ENCODE measurements at places on chromosomes 11 and 22.

DNA sequence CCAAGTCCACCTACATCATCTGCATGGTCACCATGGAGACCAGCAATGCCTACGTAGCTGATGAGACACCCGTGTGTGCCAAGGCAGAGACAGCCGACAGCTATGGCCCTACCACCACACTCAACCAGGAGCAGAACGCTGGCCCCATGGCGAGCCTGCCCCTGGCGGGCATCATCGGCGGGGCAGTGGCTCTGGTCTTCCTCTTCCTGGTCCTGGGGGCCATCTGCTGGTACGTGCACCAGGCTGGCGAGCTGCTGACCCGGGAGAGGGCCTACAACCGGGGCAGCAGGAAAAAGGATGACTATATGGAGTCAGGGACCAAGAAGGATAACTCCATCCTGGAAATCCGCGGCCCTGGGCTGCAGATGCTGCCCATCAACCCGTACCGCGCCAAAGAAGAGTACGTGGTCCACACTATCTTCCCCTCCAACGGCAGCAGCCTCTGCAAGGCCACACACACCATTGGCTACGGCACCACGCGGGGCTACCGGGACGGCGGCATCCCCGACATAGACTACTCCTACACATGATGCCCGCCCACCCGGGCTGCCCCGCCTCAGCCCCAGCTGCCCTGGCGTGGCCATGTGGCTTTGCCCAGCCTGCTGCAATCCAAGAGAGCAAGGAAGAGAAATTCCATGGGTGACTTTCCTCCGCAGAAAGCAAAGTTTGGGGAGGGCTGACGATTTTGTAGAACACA lies 48.0 kb downstream of the MACROD1 start:
- peaks cover 3% of the 10 kb centered on the region for H3K27me3 ChIP-seq
- DNase-seq = no peak
- H3K27ac ChIP-seq = no peak overlapping the region
- peaks cover 3% of the 10 kb centered on the region for H3K36me3 ChIP-seq
- peaks cover 22% of the 10 kb centered on the region for H3K4me1 ChIP-seq
- no peak overlapping the region for H3K4me3 ChIP-seq

- no peak for DNase-seq
- H3K27me3 ChIP-seq = peaks cover 3% of the 10 kb centered on the region
- no peaks in the 10 kb centered on the region for H3K36me3 ChIP-seq
- H3K4me3 ChIP-seq = no peak overlapping the region
- no peaks in the 10 kb centered on the region for H3K4me1 ChIP-seq
- H3K27ac ChIP-seq = no peak overlapping the region
Measured at GRCh38 chr11:88552379-88553062, 215.0 kb upstream of the CTSC start.

DNA sequence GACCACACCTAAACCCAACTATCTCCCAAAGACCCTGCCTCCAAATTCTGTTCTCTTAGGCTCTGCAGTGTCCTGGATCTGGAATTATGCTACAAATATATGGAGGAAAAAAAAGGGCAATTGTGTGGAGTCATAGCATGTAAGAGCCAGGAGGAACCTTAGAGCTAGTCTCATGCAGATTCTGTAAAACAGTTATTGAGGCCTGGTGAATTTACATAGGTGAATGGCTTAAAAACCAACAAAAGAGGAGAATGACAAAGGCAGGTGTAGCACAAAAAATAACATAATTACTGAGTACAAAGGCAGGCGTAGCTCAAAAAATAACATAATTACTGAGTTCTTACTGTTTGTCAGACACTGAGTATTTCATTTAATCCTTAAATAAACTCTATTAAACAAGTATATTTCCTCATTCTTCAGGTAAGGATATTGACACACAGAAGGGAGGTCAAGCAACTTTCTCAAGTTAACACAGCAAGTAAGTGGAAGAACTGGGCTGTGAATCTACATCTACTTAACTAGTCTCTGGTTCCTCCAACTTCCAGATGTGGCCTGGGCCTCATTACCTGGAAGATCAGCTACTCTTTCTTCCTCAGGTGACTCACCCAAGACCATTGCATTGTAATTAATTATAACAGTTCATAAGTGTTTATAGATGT lies 938.9 kb upstream of the TENM4 start:
- H3K36me3 ChIP-seq = no peaks in the 10 kb centered on the region
- no peak overlapping the region for H3K4me3 ChIP-seq
- no peak for DNase-seq

DNA sequence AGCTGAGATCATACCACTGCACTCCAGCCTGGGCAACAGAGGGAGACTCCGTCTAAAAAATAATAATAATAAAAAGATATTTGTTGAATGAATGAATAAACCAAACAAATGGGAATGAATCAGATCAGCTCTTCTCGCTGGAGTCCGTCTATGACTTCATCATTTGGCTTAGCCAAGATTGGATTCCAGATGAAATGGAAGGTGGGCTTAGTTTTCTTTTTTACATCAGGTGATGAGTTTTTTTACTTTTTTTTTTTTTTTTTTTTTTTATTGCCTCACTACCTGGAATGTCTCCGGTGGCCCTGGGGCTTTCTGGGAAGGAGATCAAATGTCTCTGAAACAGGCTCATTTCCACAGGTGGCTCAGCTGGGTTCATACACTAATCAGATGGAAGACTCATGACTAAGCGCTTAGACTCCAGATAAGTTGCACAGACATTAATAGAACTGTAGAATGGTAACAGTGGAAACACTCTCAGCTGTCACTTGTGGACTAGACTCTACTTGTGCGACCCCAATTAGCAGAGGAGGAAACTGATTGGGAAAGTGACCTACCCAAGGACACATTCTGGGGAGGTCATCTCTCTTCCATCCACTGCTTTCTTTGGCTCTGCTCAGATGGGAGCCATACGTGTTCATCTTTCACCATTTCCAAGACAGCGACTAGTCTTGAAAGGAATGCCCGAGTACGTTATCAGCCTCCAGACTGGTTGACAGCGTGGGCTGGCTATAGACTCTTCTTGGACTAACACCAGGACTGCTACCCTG lies 20.5 kb upstream of the RBFOX2 start:
- DNase-seq = no peak
- no peaks in the 10 kb centered on the region for H3K36me3 ChIP-seq
- H3K27ac ChIP-seq = no peak overlapping the region
- H3K4me3 ChIP-seq = no peak overlapping the region

- H3K4me3 ChIP-seq = no peak overlapping the region
- peaks cover 21% of the 10 kb centered on the region for H3K27me3 ChIP-seq
- H3K36me3 ChIP-seq = peaks cover 4% of the 10 kb centered on the region
- H3K27ac ChIP-seq = no peak overlapping the region
- H3K4me1 ChIP-seq = peaks cover 6% of the 10 kb centered on the region
Measured at GRCh38 chr11:61957021-61957770, 7.0 kb downstream of the BEST1 start.

DNA sequence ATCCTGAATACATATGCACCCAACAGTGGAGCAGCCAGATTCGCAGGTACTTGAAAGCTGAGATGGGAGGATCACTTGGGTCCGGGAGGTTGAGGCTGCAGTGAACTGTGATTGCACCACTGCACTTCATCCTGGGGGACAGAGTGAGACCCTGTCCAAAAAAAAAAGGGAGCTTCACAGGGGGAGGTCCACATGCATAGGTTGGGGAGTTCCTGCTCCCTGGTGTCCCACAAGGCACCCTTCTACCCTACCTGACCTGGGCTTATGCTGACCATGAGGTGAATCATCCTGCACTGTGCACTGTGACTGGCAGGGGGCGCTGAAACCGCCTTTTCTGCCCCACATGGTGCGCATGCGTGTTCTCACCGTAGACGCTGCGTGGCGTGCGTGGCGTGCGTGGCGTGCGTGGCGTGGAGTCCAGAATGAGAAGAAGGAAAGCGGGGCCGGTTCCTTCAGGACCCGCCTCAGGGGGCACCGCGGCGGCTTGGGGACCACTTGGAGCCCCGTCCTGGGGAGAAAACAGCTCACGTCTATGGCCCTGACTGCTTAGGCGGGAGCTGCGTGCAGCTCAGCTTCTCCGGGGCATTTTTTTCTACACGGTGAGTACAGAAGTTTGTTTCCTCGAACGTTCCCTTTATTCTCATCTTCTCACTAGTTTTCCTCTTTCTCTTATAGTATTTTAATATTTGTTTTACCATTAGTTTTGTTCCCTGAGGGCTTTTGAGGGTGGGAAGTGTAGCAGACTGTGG lies 116.6 kb upstream of the GRK3 start:
- peak overlapping the region; percentile 84 for H3K27ac ChIP-seq
- H3K4me1 ChIP-seq = peaks cover 23% of the 10 kb centered on the region
- H3K36me3 ChIP-seq = no peaks in the 10 kb centered on the region
- peak; percentile 92 for DNase-seq
- no peaks in the 10 kb centered on the region for H3K27me3 ChIP-seq
